DMS79 (cell line): ENCODE measurements at places on chromosomes 12 and 14.

- DNase-seq = no peak
Measured at GRCh38 chr12:78703820-78704525, 160.6 kb upstream of the SYT1 start.

DNA sequence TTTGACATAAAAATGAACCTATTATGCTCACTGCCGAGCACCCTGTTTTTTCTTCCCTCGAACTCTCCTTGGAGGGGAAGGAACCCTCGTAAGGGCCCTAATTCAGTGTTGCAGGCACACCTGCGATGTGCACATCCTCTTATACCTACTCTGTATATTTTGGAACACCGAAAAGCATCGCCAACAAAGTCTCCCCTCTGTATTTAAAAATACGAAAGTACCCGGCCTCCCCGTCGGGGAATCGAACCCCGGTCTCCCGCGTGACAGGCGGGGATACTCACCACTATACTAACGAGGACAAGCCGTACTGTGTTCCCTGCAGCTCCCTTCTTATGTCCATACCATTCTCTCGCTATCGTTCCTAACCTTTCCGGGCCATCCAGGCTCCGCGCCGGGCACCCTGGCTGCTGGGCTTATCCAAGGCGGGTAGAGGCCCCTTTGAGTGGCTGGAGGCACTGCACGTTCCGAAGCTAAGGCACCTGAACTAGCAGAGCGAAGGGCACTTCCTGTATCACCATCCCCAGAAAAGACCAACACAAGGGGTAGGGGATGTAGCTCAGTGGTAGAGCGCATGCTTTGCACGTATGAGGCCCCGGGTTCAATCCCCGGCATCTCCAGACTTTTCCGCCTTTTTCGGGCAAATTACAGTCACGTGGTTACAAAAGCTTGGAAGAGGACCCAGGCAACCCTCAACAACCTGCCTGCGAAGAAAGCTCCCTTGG, 25.1 kb upstream of the UBC start:
- DNase-seq = no peak

- no peak for DNase-seq
Measured at GRCh38 chr12:112409906-112410244, 470 bp upstream of the RPL6 start.

GRCh38 chr12:31984806-31985591, 25.8 kb downstream of the RESF1 start:
- DNase-seq = no peak

DNA sequence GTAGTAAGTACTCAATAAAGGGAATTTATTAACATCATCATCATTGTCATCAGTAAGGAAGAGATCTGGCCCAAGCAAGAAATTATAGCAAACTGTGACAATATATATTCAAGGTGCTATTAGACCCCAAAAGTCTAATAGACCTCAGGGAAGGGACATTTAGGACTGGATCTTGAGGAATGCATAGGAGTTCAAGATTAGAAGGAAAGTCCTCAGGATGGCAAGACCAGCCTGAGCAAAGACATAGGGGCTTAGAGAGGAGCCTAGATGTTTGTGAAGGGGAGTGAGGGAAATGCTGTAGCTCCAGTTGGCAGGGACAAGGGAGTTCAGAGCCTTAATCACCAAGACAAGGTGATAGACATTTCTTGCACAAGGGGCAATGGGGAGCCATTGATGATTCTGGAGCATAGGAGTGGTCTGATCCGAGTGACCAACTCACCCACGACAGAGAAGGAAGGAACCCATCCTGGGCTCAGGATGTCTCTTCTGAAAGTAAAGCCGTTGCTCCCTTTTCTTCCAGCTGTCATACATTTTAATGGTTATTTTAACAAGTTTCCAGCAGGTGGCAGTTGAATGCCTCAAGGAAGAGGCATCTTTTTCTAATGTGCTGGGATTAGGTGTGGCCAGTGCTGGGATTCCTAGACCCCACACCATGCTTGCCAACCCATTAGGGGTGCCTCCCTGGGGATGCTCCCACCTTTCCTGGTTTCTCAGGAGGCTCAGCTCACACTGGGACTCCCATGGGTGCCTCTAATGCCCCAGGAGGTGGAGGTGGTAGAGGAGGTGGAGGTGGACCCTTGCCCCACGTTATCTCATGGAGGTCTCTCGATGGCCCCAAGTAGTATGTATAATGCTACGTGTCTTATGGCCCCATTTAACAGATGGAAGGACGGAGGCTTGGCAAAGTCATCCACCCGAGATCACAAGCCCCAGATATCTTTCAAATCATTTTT, 37.8 kb downstream of the PHETA1 start:
- DNase-seq = no peak

DNA sequence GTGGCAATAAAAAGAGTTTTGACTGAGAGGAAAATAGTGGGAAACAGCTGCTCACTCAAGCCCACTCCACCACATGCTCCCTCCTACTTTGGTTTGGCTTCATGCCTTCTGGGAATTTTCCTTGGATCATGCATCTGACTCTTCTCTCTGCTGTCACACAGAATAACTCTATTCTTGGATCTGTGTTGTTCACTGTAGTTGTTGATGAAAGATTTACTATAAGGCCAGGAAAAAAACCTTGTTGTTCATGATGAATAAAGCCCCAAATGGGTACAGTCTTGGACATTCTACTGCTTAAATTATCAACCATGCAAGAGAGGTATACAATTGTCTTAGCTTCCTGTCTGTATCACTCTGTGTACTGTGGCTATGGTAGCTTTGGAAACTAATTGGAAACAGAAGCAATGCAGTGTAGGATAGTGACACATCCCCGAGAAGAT, 70.5 kb downstream of the TMX1 start:
- no peak for DNase-seq

- no peak for DNase-seq
Measured at GRCh38 chr14:52253503-52253902, 14.0 kb upstream of the PTGDR start.

DNA sequence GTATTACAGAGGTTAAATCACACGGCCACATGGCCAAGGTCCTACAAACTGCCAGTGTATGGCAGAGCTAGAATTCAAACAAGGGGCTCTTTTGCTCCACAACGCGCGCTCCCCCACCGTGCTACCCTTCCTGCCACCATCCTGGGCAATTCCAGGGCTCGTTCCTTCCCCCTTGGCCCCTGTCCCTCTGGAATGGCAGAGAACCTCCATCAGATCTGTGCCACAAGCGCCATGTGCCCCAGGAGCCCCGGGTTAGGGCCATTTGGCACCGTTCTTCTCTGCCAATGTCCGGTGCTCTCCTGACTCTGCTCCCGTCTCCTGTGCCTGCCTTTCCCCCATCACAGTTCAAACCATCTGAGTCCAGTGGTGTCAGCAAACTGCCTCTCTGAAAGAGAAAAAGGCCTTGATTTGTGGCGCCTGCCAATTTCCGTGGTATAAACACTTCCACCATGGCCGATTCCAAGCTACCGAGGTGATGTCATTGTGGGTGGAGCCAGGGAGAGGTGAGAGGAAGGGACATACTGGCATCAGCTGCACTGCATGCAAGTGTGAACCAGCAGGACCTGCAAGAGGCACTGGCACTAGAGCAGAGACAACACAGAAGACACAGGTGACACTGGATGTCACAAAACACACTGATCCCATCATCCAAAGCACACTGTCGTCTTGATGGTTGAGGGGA, 163.1 kb downstream of the CALM1 start:
- no peak for DNase-seq

GRCh38 chr14:103427485-103428443, 42.5 kb downstream of the MARK3 start:
- DNase-seq = no peak

DNA sequence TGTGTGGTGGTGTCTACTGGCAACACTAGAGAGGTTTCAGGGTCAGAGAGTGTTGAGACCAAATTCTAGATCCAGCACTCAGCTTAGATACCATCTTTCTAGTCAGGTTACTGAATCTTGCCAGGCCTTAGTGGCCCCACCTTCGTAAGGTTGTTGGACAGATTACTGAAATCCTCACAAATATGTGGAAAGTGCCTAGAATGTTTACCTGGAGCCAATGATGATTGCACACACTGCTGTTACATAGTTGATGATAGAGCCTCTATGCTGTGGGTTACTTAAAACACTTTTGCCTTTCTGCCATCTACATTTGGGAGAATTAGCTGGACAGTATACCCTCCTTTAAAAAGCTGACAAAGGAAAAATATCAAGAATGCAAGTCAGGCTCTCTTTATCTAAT, 33.2 kb downstream of the SRGAP1 start:
- no peak for DNase-seq

DNA sequence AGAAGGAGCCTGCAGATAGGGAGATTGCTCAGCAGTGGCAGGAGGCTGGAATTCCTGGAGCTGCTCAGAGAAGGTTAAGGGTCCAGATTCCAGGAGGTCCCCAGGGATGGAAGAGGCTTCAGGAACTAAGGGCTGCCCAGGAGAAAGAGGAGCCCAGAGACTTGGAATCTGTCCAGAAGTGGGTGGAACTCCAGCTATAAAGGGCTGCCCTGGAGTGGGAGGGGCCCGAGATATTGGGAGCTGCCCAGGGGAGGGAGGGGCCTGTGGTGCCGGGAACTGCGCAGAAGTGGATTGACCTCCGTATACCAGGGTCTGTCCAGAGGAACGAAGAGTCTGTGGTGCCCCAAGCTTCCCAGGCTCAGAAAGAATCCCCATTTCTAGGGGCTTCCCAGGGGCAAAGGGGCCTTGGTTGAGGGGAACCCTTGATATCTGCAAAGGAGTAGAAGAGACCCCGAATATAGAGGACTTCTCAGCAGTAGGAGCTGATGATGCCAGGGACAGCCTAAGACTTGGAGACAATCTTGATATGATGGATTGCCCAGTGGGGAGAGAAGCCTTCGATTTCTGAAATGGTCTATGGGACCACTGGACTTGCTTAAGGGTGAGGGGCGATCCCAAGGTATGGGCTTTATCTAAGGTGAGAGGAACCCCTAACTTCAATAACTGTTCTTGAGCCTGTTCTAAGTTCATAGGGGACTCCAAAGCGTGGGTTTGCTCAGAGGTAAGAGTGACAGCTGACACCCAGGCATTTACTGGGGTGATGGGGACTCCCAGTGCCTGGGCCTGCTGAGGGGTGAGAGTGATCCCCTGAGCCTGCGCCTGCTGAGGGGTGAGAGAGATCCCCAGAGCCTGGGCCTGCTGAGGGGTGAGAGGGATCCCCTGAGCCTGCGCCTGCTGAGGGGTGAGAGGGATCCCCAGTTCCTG, 45.0 kb downstream of the FAM186A start:
- DNase-seq = no peak

- no peak for DNase-seq
Measured at GRCh38 chr14:42872786-42873185, 1266.1 kb downstream of the LRFN5 start.

- no peak for DNase-seq
Measured at GRCh38 chr14:50792634-50793068, 38.3 kb downstream of the NIN start.
